ENCODE measurements at places on chromosomes 1 and 21.

DNA sequence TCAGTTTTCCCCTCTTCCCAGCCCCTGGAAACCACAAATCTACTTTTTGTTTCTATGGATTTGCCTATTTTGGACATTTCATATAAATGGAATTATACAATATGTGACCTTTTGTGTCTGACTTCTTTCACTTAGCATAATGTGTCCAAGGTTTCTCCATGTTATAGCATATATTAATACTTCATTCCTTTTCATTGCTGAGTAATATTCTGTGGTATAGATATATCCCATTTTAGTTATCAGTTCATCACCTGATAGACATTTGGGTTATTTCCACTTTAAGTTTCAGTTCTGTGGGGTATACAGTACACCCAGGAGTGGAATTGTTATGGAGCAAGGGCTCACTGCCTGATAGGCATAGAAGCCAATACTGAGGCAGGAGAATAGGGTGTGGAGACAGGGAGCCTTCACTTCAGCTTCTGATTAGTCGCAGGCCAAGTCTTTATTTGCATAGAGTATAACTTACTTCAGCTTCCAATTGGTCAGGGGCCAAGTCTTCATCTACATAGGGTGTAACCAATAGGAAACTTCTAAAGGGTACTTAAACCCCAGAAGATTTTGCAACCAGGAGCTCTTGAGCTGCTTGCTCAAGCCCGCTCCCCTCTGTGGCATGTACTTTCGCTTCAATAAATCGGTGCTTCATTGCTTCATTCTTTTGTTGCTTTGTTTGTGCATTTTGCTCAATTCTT lies 8.3 kb upstream of the NVL start:
- DNase-seq: no peak

DNA sequence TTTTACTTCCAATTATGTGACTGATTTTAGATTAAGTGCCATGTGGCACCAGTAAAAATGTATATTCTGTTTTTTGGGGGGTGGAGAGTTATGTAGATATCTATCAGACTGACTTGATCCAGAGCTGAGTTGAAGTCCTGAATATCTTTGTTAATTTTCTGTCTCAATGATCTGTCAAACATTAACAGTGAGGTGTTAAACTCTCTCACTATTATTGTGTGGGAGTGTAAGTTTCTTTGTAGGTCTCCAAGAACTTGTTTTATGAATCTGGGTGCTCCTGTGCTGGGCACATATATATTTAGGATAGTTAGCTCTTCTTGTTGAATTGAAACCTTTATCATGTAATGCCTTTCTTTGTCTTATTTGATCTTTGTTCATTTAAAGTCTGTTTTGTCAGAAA lies 276.5 kb upstream of the USP25 start:
- no peak for DNase-seq

DNA sequence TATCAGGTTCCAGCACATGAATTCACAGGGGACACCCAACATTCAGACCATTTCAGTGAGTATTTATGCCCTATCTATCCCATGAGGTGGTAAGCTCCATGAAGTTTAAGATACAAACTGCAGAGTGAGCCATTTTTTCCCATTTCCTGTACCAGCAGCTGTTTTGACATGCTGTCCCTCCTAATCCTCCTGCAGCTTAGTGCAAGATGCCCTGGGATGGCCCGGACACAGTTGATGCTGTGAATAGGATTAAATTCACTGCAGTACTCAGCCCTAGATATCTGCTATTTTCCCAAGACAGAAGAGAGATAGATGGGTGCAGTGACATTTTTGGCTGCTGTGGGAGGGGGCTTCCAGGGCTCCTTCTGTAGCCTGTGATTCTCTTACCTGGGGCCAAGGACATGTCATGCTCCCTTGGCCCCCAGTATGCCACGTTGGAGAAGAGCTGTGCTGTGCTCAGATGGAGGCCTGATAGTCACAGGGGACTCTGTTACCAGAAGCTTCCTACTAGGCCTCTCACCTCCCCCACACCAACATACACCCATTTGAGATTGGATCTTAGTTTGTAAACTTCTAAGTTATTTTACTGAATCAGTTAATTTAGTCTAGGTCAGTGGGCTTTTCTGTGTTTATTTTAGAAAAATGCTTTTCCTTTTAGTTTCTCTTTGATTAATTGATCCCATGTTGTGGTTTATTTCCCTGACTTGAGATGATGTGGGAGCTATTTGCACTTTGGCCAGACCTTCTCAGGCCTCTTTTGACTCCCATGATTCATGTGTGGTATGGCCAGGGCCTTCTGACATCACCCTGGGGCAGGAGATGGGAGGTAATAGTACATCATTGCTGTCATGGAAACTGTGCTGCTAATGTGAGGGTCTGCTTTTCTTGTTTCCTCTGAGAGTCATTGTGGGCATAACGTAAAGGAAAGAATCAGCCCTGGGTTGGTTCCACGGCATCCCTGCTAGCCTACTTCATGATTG lies 92.6 kb downstream of the ST3GAL3 start:
- DNase-seq: no peak

GRCh38 chr1:65149351-65150107 lies 1.5 kb downstream of the AK4 start:
- DNase-seq: no peak

DNA sequence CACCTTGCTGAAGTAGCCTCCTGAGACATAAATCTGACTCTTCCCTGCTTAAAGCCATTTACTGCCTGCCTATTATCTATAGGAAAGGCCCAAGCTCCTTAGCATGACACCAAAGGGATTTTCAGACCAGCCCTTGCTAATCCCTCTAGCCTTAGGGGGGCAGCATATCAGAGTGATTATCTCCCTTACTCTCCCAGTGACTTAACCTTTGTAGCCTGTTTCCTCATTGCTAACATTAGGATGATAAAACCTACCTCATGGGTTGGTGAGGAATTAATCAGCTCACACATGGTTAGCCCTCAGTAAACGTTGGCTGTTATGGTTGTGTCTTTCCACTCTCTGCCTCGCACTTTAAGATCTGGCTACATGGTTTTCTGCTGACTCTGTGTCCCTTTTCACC lies 70.1 kb downstream of the ROR1 start:
- no peak for DNase-seq

Measured in CD4-positive, alpha-beta T cell treated with Interleukin-10 for 1 hour (primary cell).